Choroid plexus epithelial cell (primary cell): ENCODE measurements at places on chromosomes 13 and 19.
A peak's percentile ranks its signal among the peaks of the same experiment; 100 is the strongest.

DNA sequence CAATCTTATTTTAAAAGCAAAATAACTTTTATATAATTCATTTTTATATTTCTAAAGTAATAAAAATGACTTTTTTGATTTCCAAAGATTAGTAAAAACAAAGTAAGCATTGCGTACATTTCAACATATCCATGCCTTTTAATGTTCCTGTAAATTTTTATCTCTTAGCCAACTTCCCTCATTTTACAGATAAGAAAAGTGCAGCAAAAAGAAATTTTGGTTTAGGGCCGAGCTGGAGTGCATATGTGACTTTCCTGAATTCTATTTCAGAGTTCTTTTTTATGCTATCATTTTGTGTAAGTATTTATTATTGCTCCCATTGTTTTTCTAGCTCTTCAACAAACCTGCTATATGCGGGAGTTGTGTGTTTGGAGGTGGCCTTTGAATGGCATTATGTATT, 195.3 kb downstream of the NHLRC3 start:
- no peak for DNase-seq

GRCh38 chr19:13078897-13079541, 23.6 kb downstream of the LYL1 start:
- DNase-seq, result no peak

DNA sequence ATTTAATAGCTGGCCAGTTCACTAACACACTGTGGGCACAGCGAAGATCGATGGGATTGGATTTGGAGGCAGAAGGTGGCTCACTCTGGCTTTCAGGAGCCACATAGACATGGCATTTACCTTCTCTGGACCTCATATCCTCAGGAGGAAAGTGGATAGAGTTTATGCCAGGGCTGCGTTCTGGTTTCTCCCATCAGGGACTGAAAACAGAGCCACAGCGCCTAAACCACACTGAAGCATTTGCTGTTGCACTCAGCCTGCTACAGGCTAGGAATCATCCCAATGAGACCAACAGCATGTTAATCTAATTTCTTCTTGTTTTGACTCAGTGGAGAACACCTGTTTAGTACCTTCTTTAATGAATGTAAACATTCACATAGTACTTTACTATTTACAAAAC, 1.6 kb downstream of the CYSLTR2 start:
- DNase-seq, result no peak

- no peak for DNase-seq
Measured at GRCh38 chr19:13234518-13234917, 84.3 kb downstream of the IER2 start.

GRCh38 chr19:36931684-36932083, 15.6 kb downstream of the ZNF568 start:
- no peak for DNase-seq

- no peak for DNase-seq
Measured at GRCh38 chr19:41447732-41448332, 4.9 kb downstream of the ERICH4 start.

DNA sequence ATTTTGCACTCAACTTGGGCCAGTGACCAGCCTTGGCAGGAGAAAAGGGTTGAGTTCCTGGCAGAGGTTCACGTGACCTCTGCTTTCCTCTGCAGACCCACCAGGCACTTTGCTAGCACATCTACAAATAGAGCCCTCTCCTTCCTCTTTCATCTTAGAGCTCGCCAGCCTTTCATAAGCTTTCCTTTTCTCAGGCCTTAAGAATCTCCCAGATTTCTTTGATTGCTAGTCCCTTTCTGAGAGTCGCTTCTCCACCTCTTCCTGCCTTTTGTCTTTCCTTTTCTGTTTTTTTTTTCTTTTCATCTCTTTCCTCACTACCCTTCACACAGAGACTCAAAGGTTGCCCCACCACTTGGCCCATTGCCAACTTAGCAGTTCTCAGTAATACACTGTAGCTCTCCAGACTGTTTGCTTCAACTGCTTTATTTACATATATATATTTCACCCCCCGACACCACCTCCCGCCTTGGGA, 375.7 kb upstream of the SPRY2 start:
- peak; percentile 90 for DNase-seq

GRCh38 chr19:46014941-46015686, 7.7 kb downstream of the PGLYRP1 start:
- peak; percentile 18 for DNase-seq

DNA sequence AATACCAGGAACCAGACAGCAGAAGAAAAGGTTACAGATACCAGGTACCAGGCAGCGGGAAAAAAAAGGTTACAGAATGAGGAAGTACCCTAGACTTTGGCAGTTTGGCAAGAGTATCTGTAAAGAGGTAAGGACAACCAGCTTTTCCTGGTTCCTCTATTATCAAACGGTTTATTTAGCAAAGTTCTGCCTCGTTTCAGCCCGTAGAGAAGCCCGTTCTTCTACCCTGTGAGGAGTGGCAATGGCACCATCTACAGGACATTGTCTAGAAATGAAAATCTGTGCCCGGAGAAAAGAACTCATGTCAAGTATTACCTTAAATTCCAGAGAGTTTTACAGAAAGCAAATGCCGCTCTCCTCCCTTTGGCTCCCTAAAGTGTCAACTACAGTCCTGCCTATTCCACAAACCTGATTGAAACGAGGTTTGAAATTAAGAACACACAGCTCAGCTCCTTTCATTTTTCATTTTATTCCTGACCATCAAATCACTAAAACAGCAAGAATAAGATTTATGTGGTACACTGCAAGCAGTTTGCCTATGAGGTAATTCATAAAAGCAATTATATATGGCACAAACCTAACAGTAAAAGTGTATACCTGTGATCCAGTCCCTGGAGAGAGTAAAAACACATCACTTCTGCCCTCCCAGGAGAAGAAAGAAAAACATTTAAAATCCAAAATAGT, 226.3 kb downstream of the SLC7A1 start:
- DNase-seq, result peak; percentile 72

GRCh38 chr19:45200568-45200967, 22.0 kb downstream of the BLOC1S3 start:
- DNase-seq, result peak; percentile 85

- DNase-seq, result peak; percentile 64
Measured at GRCh38 chr13:93388701-93389100, 162.1 kb downstream of the GPC6 start.

- peak; percentile 71 for DNase-seq
Measured at GRCh38 chr13:42047561-42048341, 697 bp upstream of the DGKH start.

GRCh38 chr13:20521364-20522115, 4.1 kb downstream of the CRYL1 start:
- DNase-seq, result no peak

DNA sequence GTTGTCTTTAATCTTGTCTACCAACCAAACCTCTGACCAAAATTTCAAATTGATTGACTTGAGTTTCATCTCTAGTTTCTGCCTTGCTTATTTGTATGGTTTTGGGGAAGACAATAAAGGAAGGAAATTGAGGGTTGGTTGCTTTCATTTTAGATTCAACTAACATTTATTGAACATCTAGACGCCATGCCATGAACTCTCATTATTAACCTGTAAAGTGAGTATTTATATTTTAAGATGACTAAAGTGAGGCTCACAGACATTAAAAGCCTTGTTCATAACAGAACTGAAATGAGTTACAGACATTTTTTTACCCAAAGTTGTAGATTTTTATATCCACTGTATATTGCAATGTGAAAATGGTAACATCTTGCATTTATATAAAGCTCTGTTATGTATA, 239.3 kb downstream of the LMO7 start:
- no peak for DNase-seq

DNA sequence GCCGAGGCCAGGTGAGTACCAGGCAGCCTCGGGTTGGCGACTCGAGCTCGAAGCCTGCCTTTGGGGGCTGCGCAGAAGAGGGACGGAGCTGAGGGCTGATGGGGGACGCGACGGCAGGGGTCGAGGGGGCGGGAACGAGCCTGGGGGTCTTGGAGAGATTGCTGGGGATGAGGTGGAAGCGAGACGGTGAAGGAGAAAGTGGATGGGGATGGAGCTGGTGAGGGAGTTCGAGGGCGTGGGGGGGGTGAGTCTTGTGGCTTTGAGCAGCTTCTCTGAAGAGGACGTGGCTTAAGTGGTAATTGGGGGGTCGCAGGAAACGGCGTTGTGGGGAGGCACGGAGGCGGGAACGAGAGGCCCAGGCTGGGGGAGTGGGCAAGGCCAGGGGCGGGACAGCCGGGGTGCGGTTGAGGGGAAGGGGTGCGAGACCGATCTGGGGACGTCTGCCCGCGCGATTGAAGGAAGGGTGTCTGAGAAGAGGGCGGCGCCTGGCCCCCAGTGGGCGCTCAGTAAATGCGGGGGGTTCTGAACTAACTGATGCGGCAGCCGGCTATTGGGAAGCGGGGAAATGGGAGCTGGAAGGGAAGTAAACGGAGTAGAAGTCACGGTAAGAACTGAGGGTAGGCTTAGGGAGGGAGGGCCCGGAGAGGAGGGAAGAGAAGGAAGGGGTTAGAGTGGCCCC, 426 bp downstream of the MYO9B start:
- peak; percentile 27 for DNase-seq

- DNase-seq, result no peak
Measured at GRCh38 chr13:108034909-108035410, 180.4 kb downstream of the LIG4 start.

DNA sequence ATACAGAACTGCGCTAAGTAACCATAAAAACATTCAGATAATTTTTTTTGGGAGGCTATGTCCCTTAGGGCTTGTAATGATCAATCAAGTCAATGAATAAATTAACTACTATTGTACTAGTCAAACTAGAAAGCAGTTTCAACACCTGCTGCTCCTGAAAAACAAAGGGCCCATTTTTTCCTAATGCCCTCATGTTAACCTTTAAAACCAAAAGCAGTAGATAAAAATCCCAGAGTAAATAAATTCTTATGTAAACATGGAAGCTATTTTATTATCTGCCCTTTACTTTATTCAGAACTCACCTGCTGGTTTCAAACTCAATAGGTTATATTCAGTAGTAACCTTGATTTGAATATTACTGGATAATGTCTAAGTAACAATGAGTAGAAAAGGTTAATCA, 159.5 kb upstream of the STARD13 start:
- DNase-seq, result no peak

DNA sequence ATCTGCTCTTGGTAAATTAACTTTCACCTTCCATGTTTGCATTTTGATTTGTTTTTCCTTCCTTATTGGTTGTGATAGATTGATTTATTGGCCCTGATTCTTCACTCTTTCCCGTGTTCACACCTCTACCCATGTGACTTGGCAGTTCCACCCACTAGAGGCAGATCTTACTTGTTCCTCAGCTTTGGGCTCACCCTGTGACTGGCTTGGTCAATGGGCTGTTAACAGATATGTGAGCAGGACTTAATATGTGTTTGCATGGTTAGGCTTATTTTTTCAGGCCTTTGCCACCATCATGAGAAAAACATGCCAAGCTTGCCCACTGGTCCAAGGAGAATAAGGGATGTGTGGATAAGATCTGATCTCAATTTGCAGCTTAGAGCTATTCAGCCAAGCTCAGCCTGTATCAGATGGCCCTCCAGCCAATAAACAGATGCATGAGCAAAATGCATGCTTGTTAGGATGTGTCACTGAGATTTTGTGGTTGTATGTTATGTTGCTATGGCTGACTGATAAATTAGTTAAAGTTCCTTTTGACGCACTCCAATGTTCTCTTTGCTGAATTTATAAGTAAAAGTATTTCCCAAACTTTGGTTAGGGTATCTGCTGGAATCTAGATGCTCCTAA, 48.0 kb downstream of the RGCC start:
- DNase-seq, result peak; percentile 91

GRCh38 chr13:76808927-76809326, 77.3 kb downstream of the KCTD12 start:
- no peak for DNase-seq

- DNase-seq, result no peak
Measured at GRCh38 chr13:20231839-20232555, at the start of gene GJB6. TSS of gene GJB6 (minus strand) at chr13:20232319. CDS start at chr13:20223480, 8,839 bp downstream.

DNA sequence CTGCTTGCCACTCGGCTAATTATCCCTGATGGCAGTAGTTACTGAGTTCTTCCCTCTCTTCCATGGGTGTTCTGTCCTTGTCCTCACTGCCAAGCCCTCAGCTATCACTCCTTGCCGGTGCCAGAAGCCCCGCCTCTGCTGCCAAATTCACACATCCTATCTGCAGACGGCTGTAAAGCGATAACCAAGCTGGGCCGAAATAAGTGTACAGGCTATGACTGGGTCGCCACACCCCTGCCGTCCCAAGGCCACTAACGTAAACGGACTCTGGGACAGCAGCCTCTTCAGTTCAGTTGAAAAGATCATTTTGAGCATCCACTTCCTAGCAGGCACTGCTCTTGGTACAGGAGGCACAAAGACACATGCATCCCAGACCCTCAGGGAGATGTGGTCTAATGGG, 13.3 kb downstream of the SLC7A1 start:
- no peak for DNase-seq

DNA sequence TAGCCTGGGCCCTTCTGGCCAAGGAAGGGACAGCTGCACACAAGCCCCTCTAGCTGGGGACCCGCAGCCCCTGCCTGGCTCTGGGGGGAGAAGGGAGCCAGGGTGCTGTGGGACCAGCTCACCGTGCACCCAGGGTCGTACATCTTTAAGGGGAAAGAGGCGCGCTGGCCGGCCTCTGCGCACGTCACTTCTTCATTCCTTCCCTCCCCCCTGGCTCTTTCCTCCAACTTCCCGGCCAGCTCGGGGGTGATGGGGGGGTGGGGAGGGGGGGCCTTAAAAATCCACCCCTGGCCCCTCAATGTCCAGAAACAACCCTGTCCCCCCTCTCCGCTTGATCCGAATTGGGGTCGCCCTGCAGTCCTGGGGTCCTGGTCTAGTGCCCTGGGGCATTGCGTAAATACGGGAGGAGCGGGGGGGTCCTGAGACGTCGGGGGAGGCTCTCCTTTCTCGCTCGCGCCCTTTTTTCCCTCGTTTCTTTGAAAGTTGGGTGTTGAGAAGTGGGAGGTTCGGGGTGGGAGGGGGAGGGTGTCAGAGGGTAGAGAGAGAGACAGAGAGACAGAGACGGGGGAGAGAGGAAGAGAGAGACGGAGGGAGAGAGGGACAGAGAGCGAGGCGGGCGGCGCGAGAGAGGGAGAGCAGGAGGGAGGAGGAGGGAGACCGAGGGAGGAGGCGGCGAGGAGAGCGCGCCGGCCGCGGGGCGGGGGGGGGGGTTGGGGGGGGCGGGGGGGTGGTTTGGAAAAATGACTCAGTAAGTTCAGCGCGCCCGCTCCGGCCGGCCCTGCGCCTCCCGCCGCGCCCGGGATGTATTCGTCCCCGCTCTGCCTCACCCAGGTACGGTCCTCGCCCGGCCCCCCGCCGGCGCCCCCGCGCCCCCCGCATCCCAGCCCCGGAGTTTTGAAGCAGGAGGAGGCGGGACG, at the start of gene NFIC:
Gene NFIC (plus strand): TSS at position 748 of the 917 bp plus-strand sequence. CDS start 54 bp downstream, at position 802.
- DNase-seq, result peak; percentile 89
